ENCODE measurements at places on chromosomes 3 and 15.

- DNase-seq = no peak
Observed at GRCh38 chr3:141000686-141001085, 50.5 kb upstream of the SPSB4 start.

GRCh38 chr15:58506783-58507668 lies 75.2 kb downstream of the LIPC start:
- DNase-seq = no peak

DNA sequence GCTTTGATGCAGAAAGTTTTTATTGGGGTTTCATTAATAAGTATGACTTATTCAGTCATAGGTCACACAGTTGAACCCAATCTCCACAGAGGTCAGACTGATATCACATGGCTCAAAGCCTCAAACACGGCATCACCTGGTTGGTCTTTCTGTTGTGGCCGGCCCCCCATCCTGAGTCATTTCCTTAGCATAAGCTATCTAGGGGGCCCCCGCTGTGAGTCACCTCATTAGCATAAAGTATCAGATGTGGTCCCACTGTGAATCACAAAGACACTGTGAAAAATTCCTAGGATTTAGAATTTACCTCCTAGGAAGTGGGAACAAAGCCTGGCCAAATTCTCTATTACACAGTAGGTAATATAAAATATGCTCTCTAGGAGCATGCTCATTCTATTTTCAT lies 502.2 kb downstream of the PYDC2 start:
- DNase-seq = peak; percentile 92

GRCh38 chr3:37248164-37248563 lies 73.8 kb upstream of the LRRFIP2 start:
- DNase-seq = no peak

- DNase-seq = no peak
Observed at GRCh38 chr3:159865041-159865579, 123.5 kb upstream of the IL12A start.

DNA sequence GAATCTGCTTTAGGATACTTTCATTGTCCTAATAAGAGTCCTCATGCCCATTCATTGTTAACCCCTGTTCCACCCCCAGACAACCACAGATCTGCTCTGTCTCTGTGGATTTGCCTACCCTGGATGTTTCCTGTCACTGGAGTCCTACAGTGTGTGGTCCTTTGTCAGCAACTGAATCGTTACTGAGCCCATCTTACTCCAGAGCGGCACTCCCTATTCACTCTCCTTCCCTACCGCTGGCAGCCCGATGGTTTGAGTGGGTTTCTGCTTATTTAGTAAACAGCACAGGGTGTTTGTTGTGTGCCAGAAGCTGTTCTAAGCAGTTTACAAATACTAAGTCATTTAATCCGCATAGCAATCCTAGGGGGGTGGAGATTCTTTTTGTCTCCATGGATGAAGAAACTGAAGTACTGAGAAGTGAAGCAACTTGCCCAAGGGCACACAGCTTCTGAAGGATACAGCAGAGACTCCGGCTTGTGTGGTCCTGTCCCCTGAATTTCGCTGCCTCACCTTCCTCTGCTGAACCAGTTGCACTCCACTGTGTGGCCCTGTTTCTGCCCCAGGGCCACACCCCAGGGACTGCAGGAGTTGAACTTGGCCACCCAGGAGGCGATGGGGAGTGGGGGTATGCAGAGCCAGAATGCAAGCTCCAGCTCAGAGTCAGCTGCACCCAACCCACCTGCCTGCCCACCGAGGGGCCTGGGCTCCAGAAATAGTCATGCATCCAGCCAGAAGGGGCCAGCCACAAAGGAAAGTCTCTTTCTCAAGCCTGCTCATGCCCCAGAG lies 56.5 kb upstream of the SLC6A1 start:
- DNase-seq = no peak

DNA sequence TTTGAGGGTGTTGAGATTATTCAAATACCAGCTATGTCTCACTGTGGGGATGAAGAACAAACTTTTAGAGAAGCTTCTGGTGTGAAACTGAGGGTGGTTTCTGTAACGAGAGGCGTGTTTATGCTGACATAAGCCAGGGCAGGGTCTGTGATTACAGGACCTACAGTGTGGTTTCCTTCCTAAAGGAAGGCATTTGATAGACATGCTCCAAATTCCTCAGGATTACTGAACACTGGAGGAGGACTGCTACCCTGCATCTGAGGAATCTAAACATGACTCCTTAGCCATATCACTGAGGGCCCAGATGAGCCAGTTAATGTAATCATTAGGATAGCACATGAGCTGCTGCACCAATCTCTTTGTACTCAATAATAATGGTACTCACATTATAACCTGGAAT lies 328.4 kb upstream of the UMPS start:
- no peak for DNase-seq

- peak; percentile 74 for DNase-seq
Observed at GRCh38 chr15:68228971-68229385, 550 bp downstream of the CLN6 start.

- DNase-seq = no peak
Observed at GRCh38 chr15:48978638-48979037, 14.9 kb upstream of the SHC4 start.

DNA sequence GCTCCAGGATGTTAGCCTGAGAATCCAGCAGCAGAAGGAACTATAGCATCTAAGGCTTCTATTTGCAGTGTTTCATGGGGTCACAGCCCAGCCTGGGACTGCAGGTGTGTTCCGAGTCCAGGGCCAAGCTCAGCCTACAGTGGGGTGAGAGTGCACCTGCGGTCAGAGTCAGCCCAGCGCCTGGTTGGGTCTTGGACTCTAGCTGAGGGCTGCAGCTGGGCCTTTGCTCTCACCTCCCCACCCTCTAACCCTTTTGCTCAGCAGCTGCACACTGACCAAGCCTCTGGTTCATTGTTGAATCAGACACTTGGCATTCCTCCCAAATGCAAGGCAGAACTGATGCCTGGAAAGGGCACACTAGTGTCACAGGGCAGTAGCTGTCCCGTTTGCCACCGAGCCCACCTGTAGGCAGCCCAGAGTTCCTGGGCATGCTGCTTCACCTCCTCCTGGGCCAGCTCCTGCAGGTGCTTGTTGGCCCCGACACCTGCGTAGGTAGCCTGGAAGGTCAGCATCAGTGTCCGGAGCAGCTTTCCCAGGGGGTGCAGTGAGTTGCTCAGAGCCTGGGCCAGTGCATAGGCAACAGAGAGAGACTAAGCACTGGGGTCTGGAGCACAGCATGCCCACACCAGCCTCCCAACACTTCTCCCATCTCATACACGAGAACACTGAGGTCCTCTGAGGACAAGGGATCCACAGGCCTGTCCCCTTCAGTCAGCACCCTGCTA lies 17.5 kb downstream of the ALS2CL start:
- no peak for DNase-seq

- DNase-seq = no peak
Observed at GRCh38 chr15:50814634-50815033, 49.1 kb upstream of the SPPL2A start.

- DNase-seq = no peak
Observed at GRCh38 chr3:102297072-102297658, 137.7 kb upstream of the ZPLD1 start.

- DNase-seq = no peak
Observed at GRCh38 chr15:72902245-72902918, 118.8 kb upstream of the ADPGK start.

DNA sequence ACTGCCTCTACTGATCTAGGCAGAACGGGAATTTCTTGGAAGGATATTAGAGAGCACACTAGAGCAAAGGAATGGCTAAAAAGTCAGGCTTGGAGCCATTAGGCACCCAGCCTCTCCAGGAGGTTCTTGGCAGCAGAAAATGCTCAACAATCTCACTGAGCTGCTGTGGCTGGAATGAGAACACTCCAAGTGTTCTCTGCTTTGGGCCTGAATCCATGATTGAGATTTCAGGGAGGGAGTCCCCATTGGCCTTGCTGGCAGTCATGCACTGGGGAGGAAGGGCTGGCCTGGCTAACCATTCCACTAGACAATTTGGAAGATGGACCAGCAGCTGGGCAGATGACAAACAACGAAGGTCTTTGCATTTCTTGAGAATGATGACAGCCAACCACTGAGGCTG lies 362.6 kb downstream of the SHQ1 start:
- no peak for DNase-seq

DNA sequence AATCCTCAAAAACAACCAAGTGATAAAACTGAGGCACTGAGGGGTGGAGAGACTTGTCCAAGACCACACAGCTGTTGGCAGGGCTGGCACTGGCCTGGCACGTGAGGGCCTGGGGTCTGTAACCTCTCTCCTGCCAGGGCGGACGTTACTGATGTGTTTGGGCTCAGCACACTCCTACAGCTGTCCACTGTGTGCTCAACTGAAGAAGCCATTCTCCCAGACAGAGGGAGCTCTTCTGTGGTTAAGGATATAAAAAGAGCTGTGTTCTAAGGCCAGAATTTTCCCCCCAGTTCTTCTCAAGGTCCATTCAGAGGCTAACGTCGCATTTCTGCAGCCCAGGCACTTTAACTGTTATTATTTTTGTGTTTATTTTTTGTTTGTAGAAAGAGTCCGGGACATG lies 429.0 kb upstream of the ATP11B start:
- DNase-seq = peak; percentile 39

DNA sequence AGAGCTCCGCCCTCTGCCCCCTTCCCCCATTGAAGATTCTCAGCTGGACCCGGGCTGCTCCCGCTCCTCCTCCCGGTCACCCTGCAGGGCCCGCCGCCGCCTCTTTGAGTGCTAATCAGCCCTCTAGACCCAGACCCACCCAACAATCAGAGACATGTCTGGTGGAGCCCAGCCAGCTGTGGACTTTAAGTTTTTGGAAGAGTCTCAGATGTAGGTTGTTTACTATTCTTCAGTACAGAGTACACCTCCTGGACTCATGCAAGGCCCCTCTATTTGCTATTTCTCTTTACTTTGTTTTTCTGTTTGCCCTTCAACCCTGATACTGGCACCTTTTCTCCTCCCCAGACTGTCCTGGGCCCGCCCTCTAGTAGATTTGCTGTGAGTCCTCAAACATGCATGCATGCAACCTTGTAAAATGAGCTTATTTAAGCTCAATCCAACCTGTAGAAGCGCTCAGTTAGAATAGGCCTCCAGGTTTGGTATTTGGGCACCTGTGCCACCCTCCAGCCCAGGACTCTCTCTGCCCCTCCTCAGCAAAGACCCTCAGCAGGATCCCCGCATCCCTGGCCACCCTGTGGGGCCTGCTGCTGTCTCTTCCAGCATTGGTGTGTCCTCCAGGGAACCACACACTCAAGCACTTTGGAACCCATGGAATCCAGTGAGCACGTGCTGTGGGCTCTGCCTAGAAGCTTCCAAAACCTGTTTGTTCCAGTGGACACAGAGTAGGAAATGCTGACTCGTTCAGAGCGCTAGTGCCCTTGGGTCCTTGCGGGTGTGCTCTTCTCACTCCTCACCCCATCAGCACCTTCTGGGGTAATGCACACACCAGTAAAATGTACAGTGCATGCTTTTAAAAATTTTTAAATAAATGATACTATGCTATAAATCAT lies 4.6 kb downstream of the PRR23E start:
- DNase-seq = peak; percentile 46

DNA sequence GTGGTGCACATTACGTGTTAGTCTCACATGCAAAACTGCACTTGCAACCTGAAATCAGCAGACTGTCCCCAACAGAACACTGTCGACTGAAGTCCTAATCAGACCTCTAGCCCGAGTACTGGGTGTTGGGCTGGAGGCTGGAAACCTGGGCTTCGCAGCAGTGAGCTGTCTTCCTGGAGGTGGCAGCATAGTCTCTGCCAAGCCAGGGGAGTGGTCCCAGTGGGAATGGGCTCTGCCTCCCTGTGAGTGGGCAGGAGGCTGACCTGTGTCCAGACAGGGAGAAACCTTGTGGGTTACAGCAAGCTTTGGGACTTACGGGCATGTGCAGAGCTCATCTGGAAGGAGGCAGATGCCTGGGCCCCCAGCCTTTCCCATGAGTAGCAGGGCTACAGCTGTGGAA lies 38.2 kb upstream of the MYZAP start:
- peak; percentile 76 for DNase-seq

GRCh38 chr3:17412950-17413530 lies 329.4 kb downstream of the TBC1D5 start:
- peak; percentile 51 for DNase-seq

DNA sequence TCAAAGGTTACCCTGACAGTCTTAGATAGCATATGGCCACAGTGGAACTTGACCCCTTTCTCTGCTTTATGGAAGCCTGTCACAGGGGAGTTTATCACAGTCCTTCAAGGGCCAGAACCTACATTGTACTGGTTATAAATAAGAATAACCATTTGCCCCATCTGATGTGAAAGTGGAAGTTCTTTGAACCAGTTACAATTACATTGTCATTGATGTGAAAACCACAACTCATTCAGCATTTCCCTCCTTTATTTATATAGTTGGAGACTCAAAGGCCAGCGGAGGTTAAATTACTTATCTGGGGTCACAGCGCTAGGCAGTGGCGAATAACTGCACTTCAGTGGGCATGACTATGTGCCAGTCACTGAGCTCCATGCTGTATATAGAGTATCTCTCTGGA lies 60.5 kb upstream of the TBC1D5 start:
- DNase-seq = no peak
